ENCODE measurements at places on chromosomes 11 and 22.

DNA sequence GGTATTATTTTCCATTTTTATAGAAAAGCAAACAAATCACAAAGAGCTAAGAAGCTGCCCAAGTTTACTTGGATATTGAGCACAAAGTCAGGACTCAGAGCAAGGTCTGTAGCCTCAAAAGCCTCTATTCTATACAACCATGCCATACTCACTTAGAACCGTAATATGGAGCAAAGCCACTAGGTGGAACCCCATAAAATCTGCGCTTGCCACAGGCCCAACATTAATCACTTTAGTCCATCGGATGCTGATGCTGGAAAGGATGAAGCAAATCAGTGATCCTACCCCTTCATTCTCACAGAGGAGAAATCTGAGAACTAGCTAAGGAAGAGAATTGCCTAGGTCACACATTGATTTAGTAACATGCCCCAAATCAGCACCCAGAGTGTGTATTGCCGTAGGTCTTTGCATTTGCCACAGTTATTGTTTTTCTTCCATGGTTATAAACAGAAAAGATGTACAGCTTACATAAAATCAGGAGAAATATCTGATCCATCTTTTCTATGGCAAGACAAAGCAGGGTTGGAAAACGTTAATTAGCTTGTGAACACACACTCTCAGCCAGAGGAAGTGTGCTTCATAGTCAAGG is 56.7 kb upstream of the RAB38 start:
- DNase-seq = peak; percentile 32

DNA sequence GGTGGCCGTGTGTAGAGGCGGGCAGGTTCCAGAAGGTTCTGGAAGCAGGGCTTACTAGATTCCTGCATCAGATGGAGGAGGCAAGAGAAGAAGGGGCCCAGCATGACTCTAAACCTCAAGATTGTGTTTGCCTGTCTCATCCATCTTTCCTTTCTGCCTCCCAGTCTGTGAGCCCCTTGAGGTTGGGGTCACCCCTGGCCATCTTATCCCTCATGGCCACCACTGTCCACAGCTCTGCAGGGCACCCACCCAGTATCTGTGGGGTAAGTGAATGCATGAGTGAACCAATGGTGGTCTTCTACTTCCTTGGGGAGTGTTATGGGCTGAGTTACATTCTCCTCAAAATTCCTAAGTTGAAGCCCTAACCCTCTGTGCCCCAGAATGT is 79.3 kb downstream of the MYEOV start:
- DNase-seq = no peak

- DNase-seq = no peak
Measured at GRCh38 chr11:84655712-84656111, 971.4 kb downstream of the DLG2 start.

DNA sequence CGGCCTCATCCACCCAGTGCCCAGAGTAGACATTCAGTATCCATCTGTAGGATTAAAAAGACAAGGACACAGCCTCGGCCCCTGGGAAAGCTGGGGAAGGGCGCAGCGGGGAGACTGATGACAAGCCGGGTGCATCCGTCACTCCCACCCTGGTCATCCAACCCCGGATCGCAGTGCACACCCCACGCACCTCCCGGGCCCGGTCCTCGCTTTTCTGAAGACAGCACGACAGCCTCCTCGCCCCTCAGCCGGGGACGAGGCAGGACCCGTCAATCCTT is 1.1 kb downstream of the FCHSD2 start:
- DNase-seq = peak; percentile 41

DNA sequence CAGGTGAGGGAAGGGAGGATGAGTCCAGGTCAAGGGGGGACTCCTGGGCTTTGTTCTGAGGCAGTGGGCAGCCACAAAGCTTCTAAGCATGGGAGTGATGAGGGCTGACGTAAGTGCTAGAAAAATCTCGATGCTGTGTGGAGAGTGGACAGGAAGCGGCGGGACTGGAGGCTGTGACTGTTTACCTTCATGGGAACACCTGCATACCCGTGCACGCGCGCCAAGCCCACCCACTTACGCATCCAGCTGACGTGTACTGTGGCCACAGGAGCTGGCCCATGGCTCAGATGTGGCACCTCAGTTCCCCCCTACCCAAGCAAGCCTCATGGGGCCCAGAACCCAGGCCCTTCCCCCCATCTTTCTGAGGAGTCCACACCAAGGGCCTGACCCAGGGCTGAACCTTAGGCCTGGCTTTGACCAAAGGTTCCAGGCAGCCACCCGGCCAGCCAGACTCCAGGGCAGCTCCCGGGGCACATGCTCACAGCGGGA is 14.0 kb downstream of the MYRF start:
- DNase-seq = no peak

GRCh38 chr22:19756288-19757128 is 4.1 kb upstream of the TBX1 start:
- DNase-seq = peak; percentile 90

- peak; percentile 23 for DNase-seq
Measured at GRCh38 chr11:36703055-36703404, 105.0 kb upstream of the RAG2 start.

GRCh38 chr11:62169448-62169847 is 20.6 kb upstream of the SCGB1D1 start:
- no peak for DNase-seq

DNA sequence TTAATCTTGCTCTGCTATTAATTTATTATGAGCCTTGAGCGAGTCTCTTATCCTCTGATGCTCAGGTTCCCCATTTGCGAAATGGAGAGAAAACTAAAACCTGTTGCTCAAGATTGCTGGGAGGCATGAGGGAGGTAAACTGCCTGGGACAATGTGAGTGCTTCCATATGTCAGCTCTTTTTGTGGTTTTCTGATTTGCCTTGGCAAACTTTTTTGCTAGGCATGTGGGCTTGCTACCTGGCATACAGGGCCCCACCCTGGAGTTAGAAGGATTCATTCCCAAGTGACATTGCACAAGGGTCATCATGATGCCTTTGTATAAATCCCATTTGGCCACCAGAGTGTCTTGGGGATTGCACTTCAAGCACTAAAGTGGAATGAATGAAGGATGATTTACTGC is 22.4 kb downstream of the TSPAN18 start:
- DNase-seq = no peak

DNA sequence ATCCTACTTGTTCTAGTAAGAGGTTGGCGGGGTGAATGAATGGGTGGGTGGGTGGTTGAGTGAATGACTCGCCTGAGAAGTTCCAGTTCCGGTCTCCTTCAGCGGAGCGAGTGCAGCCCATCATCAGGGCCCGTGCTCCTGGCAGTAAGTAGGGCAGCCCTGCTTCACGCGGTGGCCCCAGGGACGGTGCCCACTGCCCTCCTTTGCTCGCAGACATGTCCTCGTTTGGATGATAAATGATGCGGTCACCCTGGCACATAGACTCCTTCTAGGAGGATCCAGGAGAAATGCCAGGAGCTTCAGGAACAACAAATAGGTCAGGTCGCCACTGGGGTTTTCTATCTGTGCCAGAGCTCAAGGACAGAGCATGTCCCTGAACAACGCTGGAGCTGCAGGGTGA is 370.8 kb downstream of the CTTN start:
- no peak for DNase-seq

- DNase-seq = no peak
Measured at GRCh38 chr11:119237515-119237914, 31.4 kb downstream of the CBL start.

- no peak for DNase-seq
Measured at GRCh38 chr11:15194671-15195415, 80.1 kb downstream of the INSC start.

GRCh38 chr22:38504731-38505540 is 1.2 kb downstream of the DDX17 start:
- peak; percentile 53 for DNase-seq

DNA sequence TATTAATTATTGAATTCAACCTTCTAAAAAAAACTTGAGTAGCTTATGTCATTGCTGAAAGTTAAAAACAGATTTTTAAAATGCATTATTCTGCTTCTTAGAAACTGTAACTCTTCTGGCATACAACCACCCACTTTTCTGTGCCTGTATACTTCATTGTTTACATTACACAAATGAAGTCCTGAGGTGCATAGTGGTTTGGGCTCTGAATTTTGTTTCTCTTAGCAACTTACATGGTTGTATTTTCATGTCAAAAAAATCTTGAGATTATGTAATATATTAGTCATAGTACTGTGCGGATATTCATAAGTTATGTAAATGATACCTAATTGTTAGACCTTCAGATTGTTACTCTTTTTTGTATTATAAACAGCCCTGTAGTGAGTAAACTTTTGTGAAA is 12.2 kb downstream of the SC5D start:
- DNase-seq = no peak

DNA sequence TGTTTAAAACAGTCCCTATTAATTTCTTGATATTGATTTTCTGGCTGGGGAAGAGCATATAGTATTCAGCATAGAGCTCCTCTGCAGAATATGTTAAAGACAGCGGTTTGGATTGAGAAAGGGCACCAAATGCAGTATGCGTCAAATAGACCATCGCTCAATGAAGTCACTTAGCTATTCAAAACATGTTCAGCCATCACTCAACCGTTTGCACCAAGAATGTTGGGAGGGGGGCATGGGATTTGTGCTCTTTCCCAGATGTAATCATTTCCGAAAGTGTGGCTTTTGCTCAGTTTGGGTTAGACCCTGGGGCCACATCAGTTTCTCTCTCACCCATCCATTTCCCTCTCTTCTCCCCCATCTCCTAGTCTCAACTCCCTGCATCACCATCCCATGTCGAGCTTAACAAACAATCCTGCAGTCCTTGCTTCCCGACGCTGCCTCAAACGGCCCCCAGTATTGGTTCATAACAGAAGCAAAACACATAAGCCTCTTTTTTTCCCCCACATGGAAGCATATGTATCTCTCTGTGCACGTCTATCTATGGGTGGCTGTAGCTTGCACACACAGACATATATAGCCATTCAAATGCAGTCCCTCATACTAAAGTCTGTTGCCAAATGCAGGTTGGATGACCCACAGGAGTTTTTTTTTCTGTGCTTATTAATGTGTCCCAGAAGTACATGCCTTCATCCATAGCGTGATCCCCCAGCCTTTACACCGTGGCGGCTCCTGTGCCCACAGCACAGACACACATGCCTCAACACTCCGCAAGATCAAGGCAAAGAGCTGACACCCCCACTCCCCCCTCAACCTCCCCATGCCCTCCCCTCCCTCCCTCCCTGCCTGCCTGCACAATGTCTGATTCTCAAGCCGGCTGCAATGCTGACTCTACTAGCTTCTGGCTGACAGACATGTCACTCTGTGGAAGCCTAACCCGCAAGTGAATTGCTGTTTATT is 2.6 kb downstream of the CACNG2 start:
- no peak for DNase-seq

GRCh38 chr11:31500560-31500959 is 8.9 kb downstream of the IMMP1L start:
- DNase-seq = no peak

DNA sequence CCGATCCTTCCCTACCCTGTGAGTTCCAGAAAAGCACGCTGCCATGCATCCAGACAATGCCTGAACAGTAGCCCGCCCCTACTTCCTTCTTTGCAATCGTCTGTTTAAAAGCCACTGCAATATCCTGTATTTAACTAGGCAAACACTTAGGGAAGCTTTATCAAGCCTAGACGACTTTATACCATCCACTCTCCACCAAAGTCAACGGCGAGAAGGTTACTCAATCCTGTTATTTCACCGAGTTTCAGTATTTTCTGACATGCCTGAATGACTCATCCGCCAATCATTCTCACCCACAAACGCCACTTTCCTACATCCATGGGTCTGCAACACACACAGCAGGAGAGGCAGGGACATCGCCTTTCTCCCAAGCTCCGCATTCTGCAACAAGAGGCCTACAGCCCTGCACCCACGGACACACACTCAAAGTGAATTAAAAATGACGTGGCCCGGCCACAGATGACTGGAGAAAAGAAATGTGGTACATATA is 9.3 kb downstream of the CELSR1 start:
- no peak for DNase-seq

- no peak for DNase-seq
Measured at GRCh38 chr11:47378836-47379170, 456 bp upstream of the SPI1 start.

- no peak for DNase-seq
Measured at GRCh38 chr11:64165481-64165841, 452 bp downstream of the MACROD1 start.

DNA sequence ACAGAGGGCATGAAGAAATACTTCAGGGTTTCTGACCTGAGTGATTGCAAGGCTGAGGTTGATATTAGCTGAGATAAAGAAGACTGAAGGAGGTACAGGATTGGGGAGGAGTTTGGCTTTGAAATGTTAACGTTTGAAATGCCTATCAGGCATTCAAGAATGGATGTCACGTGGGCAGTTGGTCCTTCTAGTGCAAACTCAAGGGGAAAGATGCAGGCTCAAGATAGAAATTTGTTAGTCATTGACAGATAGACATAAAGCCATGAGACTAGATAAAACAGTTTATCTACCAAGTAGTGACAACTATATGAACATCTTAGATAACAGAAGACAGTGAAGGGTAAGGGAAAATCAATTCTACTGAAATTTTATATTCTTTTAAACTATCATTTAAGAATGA is 23.1 kb downstream of the TTC17 start:
- no peak for DNase-seq

GRCh38 chr11:86558207-86558606 is 114.2 kb downstream of the ME3 start:
- no peak for DNase-seq

- no peak for DNase-seq
Measured at GRCh38 chr11:65384301-65384889, 1.9 kb upstream of the SLC25A45 start.

DNA sequence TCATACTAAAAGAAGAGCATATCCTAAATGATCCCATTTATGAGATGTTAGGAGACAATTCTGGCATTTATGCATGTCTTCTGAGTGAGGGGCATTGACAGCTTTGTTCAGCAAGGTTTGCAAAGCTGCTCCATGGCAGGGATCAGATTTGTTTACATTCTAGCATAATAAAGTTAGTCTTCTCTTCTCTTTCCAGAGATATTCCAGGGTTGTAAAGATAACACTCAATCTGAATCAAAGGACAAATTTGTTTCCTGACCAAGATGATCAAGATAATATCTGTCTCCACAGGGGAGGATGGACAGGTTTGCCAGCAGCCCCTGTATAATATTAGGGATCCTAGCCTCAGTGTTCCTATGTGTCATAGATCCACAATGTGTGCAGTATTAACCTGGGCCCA is 77.5 kb upstream of the ZC3H12C start:
- DNase-seq = no peak

GRCh38 chr11:40118780-40119179 is 1340.7 kb downstream of the LRRC4C start:
- no peak for DNase-seq

GRCh38 chr22:18065256-18065655 is 12.5 kb upstream of the PEX26 start:
- DNase-seq = no peak

DNA sequence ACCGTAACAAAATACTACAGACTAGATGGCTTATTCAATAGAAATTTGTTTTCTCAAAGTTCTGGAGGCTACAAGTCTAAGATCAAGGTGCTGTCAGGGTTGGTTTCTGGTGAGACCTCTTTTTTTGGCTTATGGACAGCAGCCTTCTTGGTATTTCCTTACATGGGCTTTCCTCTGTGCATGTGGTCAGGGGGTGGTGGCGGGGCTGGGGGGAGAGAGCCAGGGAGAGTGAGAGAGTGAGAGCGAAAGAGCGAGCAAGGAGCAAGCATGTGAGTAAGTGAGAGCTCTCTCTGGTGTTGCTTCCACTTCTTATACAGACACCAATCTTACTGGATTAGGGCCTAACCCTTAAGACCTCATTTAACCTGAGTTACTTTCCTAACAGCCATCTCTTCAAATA is 181.5 kb downstream of the TMEM135 start:
- DNase-seq = peak; percentile 19

GRCh38 chr22:27438271-27438980 is 363.1 kb downstream of the MN1 start:
- DNase-seq = no peak
